Spinal cord (tissue), 10 donors: ENCODE measurements at places on chromosomes 7 and 10. TPM values are rescaled to one million over a fixed set of nuclear protein-coding genes. Genes with fewer than 3 reads are reported as not detected.

The OPN4 gene
- not detected for polyA plus RNA-seq

The FAM221A gene
- 19.9 TPM for polyA plus RNA-seq

The CSTF2T gene
- polyA plus RNA-seq: 33.6 TPM

The MOGAT3 gene
- polyA plus RNA-seq: 0.12 TPM

The TCTN3 gene
- 38.5 TPM for polyA plus RNA-seq
